NCI-H345 (cell line): ENCODE measurements at places on chromosomes 4 and X.
A peak's percentile ranks its signal among the peaks of the same experiment; 100 is the strongest.

GRCh38 chr4:7420661-7421040, 14.1 kb downstream of the PSAPL1 start:
- DNase-seq = peak; percentile 75

DNA sequence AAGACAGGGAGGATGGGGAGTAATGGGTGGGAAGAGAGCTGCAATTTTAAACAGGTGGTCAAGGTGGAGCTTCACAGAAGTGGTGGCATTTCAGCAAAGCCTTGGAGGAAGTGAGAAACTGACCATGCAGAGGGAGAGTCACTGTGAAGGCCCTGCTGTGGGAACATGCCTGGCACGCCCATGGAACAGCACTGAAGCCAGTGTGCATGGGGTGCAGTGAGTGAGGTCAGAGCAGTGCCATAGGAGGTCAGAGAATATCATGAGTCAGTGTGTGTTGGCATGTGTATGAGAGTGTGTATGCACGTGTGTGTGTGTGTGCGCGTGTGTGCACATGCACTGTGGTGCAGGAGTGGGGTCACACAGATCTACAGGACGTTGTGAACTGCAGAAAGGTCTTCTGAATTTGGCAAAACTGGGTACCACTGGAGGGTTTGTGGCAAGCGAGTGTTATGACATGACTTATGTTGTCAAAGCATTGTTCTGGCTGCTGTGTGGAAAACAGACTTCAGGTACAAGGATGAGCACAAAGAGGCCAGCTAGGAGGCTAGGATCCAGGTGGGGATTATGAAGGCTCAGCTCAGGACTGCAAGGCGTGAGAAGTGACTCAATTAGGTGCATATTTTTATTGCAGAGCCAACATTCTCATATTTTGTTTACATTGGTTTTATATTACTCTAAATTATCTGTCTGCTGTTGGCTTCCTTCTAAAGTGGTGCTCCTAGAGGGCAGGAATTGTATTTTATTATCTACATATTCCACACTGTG, 34.0 kb downstream of the ZNF827 start:
- DNase-seq = no peak

GRCh38 chrX:444305-444704, 57.6 kb upstream of the PPP2R3B start:
- no peak for DNase-seq

DNA sequence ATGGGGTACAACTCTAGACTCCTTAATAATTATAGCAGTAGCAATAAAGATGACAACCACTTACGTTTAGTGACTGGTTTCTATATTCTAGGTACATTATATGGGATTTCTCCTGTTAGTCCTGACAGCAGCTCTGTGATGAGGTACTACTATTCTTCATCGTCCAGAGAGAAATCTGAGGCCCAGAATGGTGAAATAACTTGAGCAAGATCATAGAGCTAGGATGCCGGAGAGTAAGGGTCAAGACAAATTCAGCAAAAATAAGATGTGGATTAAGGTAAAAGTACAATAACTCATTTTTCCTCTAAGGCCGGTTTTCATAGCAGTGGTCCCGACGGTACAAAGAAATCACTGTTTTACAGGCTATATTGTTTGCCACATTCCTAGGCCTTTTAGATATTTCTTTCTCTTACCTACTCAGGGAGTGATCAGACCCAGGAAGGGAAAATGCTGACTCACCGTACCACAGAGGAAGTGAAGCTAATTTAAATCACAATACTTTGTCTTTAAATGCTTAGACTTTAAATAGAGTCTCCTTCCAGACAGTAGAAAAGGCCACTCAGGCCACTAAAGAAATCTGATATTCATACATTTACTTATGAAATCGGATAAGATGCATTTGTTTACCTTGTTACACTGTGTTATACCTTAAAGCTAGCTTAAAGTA, 2023.0 kb upstream of the AGA start:
- no peak for DNase-seq

- no peak for DNase-seq
Measured at GRCh38 chrX:8404926-8405325, 59.7 kb upstream of the VCX3B start.

- no peak for DNase-seq
Measured at GRCh38 chr4:152211936-152212653, 323.8 kb downstream of the FBXW7 start.

DNA sequence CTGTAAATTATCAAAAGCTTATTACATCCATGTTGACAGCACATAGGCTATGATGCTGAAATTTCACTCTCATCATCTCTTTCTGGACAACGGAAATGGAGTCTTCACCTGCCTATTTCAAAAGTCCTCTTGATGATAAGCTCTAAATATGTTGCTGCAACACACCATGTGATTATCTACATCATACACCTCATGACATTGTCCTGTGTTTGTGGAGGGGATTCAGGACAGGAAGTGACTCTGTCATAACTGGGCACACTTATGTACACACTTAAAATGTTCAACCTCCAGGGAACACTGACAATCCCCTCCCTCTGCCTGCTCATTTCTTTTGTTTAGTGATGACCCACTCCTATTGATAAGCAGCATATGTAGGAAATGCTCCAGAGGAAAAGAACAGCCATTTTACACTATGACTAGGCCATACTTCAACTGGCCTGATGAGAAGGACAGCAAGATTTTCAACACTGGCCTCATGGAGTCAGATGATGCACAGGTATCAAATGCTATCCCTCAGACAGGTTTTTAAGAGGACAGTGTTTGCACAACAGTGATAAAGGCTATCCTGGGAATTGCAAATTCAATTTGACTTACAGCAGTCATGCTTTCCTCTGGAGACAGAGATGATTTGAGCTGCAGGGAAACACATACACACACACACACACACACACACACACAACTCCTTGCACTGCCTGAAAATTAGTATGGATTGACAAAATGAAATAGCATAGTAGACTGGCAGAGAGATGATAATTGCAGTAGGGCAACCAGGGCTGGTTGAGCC, 163.3 kb upstream of the RASGEF1B start:
- peak; percentile 51 for DNase-seq
